ENCODE measurements at places on chromosomes 5 and 9. TPM values are rescaled to one million over a fixed set of nuclear protein-coding genes. Genes with fewer than 3 reads are reported as not detected.

- H3K36me3 ChIP-seq, result peaks cover 65% of the 10 kb centered on the region
- H3K4me1 ChIP-seq, result peaks cover 9% of the 10 kb centered on the region
- no peak overlapping the region for H3K27ac ChIP-seq
- DNase-seq, result no peak
- no peak overlapping the region for H3K4me3 ChIP-seq
Measured at GRCh38 chr5:134204575-134204974, 21.3 kb downstream of the PPP2CA start.

DNA sequence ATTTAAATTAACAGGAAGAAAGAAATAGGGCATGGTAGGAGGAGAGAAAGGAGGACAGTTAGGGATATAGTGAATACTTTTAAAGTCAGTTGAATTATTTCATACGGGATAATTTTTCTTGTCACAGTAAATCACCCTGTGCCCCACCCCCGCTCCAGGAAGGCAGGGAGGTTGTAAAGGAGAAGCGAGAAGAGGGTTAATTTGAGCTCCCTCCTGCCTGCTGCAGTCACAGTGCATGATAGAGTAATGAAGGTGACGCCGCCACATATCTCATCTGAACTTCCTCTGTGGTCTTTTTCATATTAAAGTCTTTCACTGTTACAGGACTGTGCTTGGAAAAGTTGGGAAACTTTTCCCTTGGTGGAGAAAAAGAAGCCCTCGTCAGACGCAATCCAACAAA, 896 bp upstream of the PCSK5 start:
- H3K27me3 ChIP-seq, result peaks cover 45% of the 10 kb centered on the region
- H3K36me3 ChIP-seq, result no peaks in the 10 kb centered on the region
- H3K27ac ChIP-seq, result no peak overlapping the region
- peak overlapping the region; percentile 79 for H3K4me3 ChIP-seq
- DNase-seq, result no peak

DNA sequence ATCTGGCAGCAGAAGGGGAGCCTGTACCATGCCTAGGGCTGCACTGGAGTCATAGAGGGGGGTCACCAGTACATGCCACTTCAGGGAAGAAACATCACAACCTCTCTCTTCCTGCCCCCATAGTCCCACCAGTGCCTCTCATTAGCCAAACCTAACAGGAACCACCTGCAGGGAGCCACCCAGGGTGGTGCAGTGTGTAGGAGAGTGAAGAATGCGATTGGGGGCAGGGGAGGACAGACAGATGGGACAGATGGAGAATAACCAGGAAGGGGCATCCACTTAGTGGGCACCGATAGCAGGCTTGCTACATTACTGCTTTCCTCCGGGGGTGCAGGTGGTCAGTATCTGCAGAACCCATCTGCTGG, 19.2 kb downstream of the DAPK1 start:
- no peak for DNase-seq
- H3K4me1 ChIP-seq, result no peaks in the 10 kb centered on the region

DNA sequence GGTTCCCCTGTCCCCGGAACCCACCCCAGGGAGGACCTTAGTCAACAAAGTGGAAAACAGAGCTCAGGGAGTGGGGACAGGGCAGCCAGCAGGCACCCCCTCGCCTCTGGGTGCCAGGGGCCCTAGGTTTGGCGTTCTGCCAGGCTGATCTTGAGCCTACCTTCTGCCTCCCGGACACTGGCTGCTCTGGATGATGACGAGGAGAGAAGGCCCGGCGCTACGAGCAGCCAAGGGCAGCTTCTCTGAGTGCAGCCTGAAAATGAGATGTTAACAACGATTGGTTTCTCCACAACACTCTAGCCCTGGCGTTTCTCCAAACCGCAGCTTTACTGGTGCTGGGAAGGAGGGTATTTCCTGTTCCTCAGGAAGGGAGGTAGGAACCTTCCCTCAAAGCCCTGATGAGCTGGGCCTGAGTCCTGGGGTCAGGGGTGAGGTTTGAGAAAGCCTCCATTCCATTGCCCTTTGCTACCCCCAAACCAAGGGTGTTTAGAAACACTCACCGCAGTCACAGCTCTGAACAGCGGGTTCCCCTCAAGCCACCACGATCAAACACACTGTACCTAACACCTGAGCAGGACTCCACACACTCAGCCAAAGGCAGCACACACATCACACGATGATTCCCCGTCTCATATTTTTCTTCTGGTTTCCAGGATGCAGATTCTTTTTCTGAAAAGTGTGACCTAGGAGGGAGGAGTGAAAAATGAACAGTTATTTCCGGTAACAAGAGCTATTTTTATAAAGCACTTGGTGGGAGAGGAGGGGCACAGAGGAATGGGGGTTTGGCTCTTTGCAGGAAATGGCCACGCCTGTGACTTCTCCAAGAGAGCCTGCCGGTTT, at the start of gene STING1:
Gene STING1 (minus strand): TSS at position 709 of the 840 bp plus-strand sequence. CDS start 1,054 bp downstream, outside the sequence.
- no peaks in the 10 kb centered on the region for H3K27me3 ChIP-seq
- H3K4me3 ChIP-seq, result peak within 1 kb of the TSS; percentile 96
- H3K36me3 ChIP-seq, result peaks cover 45% of the 10 kb centered on the region
- DNase-seq, result peak; percentile 67
- peak within 1 kb of the TSS; percentile 98 for H3K27ac ChIP-seq
- H3K4me1 ChIP-seq, result peaks cover 45% of the 10 kb centered on the region

GRCh38 chr9:115155037-115155436, 37.1 kb upstream of the TNC start:
- no peak overlapping the region for H3K27ac ChIP-seq
- peaks cover 8% of the 10 kb centered on the region for H3K27me3 ChIP-seq
- DNase-seq, result no peak
- no peaks in the 10 kb centered on the region for H3K36me3 ChIP-seq

GRCh38 chr9:9410736-9411135, 1202.1 kb downstream of the PTPRD start:
- no peaks in the 10 kb centered on the region for H3K4me1 ChIP-seq
- H3K36me3 ChIP-seq, result no peaks in the 10 kb centered on the region
- H3K27me3 ChIP-seq, result no peaks in the 10 kb centered on the region
- no peak overlapping the region for H3K27ac ChIP-seq

- no peak for DNase-seq
- no peak overlapping the region for H3K4me3 ChIP-seq
- H3K27ac ChIP-seq, result no peak overlapping the region
- peaks cover 12% of the 10 kb centered on the region for H3K27me3 ChIP-seq
- H3K36me3 ChIP-seq, result no peaks in the 10 kb centered on the region
- H3K4me1 ChIP-seq, result no peaks in the 10 kb centered on the region
Measured at GRCh38 chr5:97111616-97112015, 30.8 kb downstream of the LIX1 start.

DNA sequence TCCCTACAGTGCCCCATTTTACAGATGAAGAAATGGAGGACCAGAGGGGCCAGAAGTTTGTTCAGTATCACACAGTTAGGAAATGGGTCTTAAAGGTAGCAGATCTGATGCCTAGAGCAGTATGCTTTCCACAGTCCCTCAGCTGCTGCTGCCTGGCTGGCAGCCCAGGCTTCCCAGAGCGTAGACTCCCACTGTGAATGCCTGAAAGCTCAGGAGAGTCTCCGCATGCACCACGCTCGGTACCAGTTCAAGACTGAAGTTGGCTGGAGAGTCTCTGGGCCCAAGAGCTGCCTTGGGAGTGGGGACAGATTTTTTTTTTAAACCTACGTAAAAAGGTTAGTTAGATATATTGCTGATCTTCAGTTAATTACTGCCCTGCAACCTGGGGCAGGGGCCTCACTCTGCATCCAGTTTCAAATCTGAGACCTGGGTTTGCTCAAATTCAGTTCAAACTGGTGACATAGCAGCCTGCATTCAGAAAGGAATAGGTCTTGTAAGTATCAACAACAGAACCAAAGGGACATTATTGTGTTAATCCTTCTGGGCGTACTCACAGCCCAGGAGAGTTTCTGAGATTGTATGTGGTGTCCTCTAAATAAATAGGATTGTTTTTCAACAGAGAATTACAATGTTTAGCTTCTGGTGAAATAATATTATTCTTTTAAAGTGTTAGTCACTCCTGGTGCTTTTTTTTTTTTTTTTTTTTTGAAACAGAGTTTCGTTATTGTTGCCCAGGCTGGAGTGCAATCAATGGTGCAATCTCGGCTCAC, 8.3 kb downstream of the NANS start:
- no peak overlapping the region for H3K27ac ChIP-seq
- H3K4me1 ChIP-seq, result peaks cover 36% of the 10 kb centered on the region
- H3K27me3 ChIP-seq, result no peaks in the 10 kb centered on the region
- peaks cover 51% of the 10 kb centered on the region for H3K36me3 ChIP-seq
- H3K4me3 ChIP-seq, result no peak overlapping the region

GRCh38 chr9:13941714-13942113, 372.2 kb downstream of the NFIB start:
- H3K4me1 ChIP-seq, result no peaks in the 10 kb centered on the region
- no peaks in the 10 kb centered on the region for H3K36me3 ChIP-seq
- H3K27me3 ChIP-seq, result no peaks in the 10 kb centered on the region
- no peak overlapping the region for H3K27ac ChIP-seq
- no peak for DNase-seq

GRCh38 chr5:149807176-149807575, 77.1 kb downstream of the PPARGC1B start:
- DNase-seq, result no peak
- H3K4me1 ChIP-seq, result no peaks in the 10 kb centered on the region
- H3K27me3 ChIP-seq, result no peaks in the 10 kb centered on the region
- H3K36me3 ChIP-seq, result no peaks in the 10 kb centered on the region
- H3K27ac ChIP-seq, result no peak overlapping the region

GRCh38 chr5:37208883-37209797, 40.0 kb downstream of the CPLANE1 start:
- peaks cover 1% of the 10 kb centered on the region for H3K4me1 ChIP-seq
- H3K4me3 ChIP-seq, result peak overlapping the region; percentile 69
- H3K27me3 ChIP-seq, result no peaks in the 10 kb centered on the region

DNA sequence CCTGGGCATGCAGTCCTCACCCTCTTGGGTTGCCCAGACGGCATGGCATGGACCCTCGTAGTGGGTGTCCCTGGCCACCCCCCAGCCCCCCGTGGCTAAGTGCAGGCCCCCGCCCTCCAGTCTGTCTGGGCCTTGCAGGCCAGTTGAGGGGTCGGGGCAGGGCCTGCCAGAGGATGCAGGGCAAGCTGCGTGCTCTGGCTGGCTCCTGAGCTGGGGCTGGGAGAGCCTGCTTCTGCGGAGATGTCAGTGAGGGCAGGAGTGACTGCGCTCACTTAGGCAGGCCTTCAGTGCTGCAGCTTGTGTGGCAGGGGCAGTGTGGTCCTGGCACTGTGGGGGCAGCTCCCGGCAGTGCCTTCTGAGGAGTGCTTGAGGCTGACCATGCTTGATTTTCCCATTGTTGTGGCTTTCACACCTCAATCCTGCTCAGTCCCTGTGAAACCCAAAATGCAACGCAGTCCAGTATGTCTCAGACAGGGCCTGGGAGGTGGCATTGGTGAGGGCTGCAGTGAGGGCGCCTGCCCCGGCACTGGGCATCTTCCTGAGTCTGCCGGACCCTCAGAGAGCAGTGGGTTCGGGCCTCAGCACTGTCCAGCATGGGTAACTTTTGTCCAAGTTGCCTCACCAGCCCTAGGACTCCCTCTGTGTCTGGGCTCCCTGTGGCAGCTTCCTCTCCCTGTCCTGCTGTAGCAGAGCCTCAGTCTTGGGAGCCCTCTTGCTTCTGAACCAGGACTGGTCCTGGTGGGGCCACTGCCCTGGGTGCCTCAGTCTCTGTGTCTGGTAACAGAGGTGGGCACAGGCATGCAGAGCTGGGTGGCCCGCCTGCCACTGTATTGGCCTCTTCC, 93.0 kb downstream of the PHF2 start:
- H3K27ac ChIP-seq, result no peak overlapping the region
- H3K4me3 ChIP-seq, result no peak overlapping the region
- H3K4me1 ChIP-seq, result no peaks in the 10 kb centered on the region
- no peaks in the 10 kb centered on the region for H3K27me3 ChIP-seq
- DNase-seq, result peak; percentile 15

GRCh38 chr5:13045897-13046551, 898.5 kb downstream of the DNAH5 start:
- no peak overlapping the region for H3K27ac ChIP-seq
- peaks cover 7% of the 10 kb centered on the region for H3K4me1 ChIP-seq
- no peak overlapping the region for H3K4me3 ChIP-seq

Gene PAPPA
- not detected for total RNA-seq

Gene NXNL2
- total RNA-seq, result not detected

Gene PCDHA1
- not detected for total RNA-seq
